ENCODE measurements at places on chromosomes 13 and 19. TPM values are rescaled to one million over a fixed set of nuclear protein-coding genes. Genes with fewer than 3 reads are reported as not detected.

XRCC1 gene
- total RNA-seq, result 46.1 TPM

YJEFN3 gene
- total RNA-seq, result 8.7 TPM

KLK3 gene
- not detected for total RNA-seq

EDDM13 gene
- 2.9 TPM for total RNA-seq

LENG9 gene
- 8.5 TPM for total RNA-seq

PLPPR3 gene
- not detected for total RNA-seq

CYP4F2 gene
- total RNA-seq, result not detected

CD37 gene
- 299 TPM for total RNA-seq

VN1R4 gene
- not detected for total RNA-seq

CGB2 gene
- total RNA-seq, result not detected

RASAL3 gene
- total RNA-seq, result 174 TPM

PTGIR gene
- total RNA-seq, result 5.6 TPM

FFAR1 gene
- not detected for total RNA-seq

SLC6A16 gene
- 3.0 TPM for total RNA-seq

MEIOSIN gene
- total RNA-seq, result not detected

PRX gene
- total RNA-seq, result 1.5 TPM

GAPDHS gene
- not detected for total RNA-seq

CALR3 gene
- not detected for total RNA-seq

C19orf38 gene
- total RNA-seq, result 1.1 TPM

SIGLEC6 gene
- 0.15 TPM for total RNA-seq

TMPRSS9 gene
- total RNA-seq, result not detected

PRODH2 gene
- total RNA-seq, result not detected

SIGLEC10 gene
- 0.45 TPM for total RNA-seq

TSHZ3 gene
- total RNA-seq, result 3.0 TPM

GPR4 gene
- not detected for total RNA-seq

ZNF730 gene
- total RNA-seq, result 0.15 TPM

ZNF865 gene
- 15.4 TPM for total RNA-seq

ANKLE1 gene
- total RNA-seq, result 7.6 TPM

FGF22 gene
- not detected for total RNA-seq

SOX21 gene
- not detected for total RNA-seq

ERICH4 gene
- total RNA-seq, result not detected

ZNF616 gene
- 8.5 TPM for total RNA-seq

FAM124A gene
- 0.10 TPM for total RNA-seq

MBD3L2 gene
- not detected for total RNA-seq

KLK11 gene
- not detected for total RNA-seq

ODAD3 gene
- total RNA-seq, result not detected

IZUMO1 gene
- total RNA-seq, result not detected

ANKRD24 gene
- total RNA-seq, result 1.3 TPM

P2RY11 gene
- 33.2 TPM for total RNA-seq

PABPC3 gene
- 0.75 TPM for total RNA-seq

EFNA2 gene
- total RNA-seq, result not detected

ZNF541 gene
- 0.15 TPM for total RNA-seq

CEACAM19 gene
- total RNA-seq, result 0.30 TPM

TRAPPC5 gene
- 92.5 TPM for total RNA-seq

ZNF98 gene
- total RNA-seq, result not detected

PPM1N gene
- total RNA-seq, result 4.3 TPM

UBXN6 gene
- 49.6 TPM for total RNA-seq

THSD1 gene
- 0.28 TPM for total RNA-seq

ZNF546 gene
- total RNA-seq, result 6.3 TPM

WDR88 gene
- not detected for total RNA-seq

TTYH1 gene
- 0.53 TPM for total RNA-seq

SUGP2 gene
- total RNA-seq, result 125 TPM

ZNF497 gene
- total RNA-seq, result 1.2 TPM

ZNF560 gene
- total RNA-seq, result not detected

CLEC17A gene
- total RNA-seq, result not detected

SIGLEC7 gene
- total RNA-seq, result not detected

Measured in activated CD4-positive, alpha-beta memory T cell treated with anti-CD3 and anti-CD28 coated beads, Interleukin-2, amount 10 ng/mL, durations not matched to agents 7 days and 5 days (primary cell).